ENCODE measurements at places on chromosomes 4 and X.

- no peak for DNase-seq
Measured at GRCh38 chr4:41446391-41446790, 91.6 kb upstream of the LIMCH1 start.

DNA sequence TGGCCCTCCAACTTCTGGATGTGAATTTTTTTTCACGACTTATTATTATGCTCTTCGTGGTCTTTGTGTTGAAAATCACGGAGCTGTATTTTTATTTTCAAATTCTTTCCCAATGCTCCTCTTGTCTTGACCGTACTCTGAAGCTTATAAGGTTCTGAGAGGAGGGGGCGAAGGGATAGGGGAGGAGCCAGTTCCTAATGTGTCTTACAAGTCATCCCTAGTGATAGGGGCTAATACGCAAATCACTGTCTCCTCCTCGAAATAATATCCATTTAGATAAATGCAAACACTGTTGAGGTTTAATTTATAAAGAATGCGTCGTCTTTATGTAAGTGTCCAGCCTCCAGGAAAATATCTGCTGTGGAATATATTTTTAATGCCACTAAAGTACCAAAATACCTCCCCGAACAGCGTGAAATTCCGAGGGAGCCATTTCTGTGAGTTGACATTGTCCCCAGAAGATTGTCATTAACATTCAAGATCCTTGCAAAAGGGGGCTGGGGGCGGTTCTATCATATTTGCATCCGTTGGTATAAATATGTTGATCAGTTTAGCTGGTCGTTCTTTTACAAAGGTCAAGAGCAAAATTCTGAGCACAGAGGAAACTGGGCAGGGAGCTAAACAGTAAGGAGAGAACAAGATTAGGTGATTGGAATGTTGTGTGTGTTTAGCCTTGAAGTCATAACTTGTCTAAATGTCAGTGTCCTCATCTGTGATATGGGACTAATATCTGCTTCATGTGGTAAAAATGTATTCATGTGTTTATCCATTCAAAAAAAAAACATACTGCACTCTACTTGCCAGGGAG, 3.7 kb upstream of the FAT1 start:
- no peak for DNase-seq

DNA sequence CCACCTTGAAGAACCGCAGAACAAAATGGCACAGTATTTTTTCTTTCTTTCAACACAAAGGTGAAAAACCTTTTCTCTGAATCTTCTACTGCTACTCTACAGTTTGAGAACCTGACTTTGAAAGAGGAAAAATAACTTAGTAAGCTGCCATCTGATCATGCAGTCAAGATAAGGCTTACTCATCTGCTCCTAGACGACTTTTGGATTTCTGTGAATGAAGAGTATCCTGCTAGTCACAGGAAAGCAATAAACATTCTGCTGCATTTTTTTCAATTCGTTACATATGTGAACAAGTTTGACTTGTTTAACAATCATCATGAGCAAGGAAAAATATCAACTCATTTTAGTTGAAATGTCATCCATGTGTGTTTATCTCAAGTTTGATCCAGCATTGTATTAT, 25.2 kb downstream of the TIGD2 start:
- no peak for DNase-seq

- no peak for DNase-seq
Measured at GRCh38 chrX:130158311-130158710, 7.3 kb downstream of the AIFM1 start.

DNA sequence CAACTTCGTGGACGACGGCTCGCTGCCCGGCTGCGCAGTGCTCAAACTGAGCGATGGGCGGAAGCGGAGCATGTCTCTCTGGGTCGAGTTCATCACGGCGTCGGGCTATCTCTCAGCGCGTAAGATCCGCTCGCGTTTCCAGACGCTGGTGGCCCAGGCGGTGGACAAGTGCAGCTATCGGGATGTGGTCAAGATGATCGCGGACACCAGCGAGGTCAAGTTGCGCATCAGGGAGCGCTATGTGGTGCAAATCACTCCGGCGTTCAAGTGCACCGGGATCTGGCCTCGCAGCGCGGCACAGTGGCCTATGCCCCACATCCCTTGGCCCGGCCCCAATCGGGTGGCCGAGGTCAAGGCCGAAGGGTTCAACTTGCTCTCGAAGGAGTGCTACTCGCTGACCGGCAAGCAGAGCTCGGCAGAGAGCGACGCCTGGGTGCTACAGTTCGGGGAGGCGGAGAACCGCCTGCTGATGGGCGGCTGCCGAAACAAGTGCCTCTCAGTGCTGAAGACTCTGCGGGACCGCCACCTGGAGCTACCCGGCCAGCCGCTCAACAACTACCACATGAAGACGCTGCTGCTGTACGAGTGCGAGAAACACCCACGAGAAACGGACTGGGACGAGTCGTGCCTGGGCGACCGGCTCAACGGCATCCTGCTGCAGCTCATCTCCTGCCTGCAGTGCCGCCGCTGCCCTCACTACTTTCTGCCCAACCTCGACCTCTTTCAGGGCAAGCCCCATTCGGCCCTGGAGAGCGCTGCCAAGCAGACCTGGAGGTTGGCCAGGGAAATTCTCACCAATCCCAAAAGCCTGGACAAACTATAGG, 1.5 kb downstream of the MAB21L2 start:
- DNase-seq, result no peak

GRCh38 chrX:132909643-132910042, 48.8 kb downstream of the HS6ST2 start:
- no peak for DNase-seq

DNA sequence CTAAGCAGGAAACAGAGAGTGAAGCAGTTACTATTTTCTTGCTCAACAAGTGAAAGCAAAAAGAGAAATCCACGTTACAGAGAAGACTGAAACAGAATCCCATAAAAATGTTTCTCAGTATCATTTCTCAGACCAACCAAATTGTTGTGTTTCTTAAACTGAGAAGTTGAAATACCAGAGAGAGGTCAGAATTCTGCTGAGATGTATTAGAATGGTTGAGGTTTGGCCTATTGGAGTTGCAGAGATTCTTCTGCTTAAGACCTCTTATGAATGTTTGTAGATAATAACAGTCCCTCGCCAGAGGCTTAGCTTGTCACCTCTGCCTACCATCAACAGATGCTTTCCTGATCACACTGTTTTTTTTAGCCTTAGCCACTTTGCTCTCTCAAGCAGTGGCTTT, 481.4 kb downstream of the TRIML1 start:
- no peak for DNase-seq
